ENCODE measurements at places on chromosomes 4 and X. TPM values are rescaled to one million over a fixed set of nuclear protein-coding genes. Genes with fewer than 3 reads are reported as not detected.

Gene LRIT3
- not detected for total RNA-seq

Gene HMGN5
- 1.5 TPM for total RNA-seq

Gene PAGE1
- total RNA-seq = not detected

Gene SLC16A2
- 8.2 TPM for total RNA-seq

Gene GALNTL6
- not detected for total RNA-seq

Gene ITIH6
- total RNA-seq = not detected

Gene SSX2
- total RNA-seq = not detected

Gene SSX1
- total RNA-seq = not detected

Gene GLRA2
- not detected for total RNA-seq

Gene FOXO4
- total RNA-seq = 37.4 TPM

Gene PTPN13
- 3.4 TPM for total RNA-seq

Gene VEGFC
- total RNA-seq = 15.0 TPM

Gene ARSJ
- total RNA-seq = 12.8 TPM

Gene STATH
- total RNA-seq = not detected

Gene PASD1
- not detected for total RNA-seq

Gene TRIM60
- total RNA-seq = not detected

Gene GPM6B
- 2.0 TPM for total RNA-seq

Gene RADX
- total RNA-seq = 1.0 TPM

Gene DMD
- total RNA-seq = 256 TPM

Data from cardiac septum (tissue), 1 donor.